Right lung (tissue), 10 donors: ENCODE measurements at places on chromosomes 16 and 17. TPM values are rescaled to one million over a fixed set of nuclear protein-coding genes. Genes with fewer than 3 reads are reported as not detected.

- DNase-seq: no peak
Observed at GRCh38 chr16:78098087-78098486, 1.4 kb upstream of the WWOX start.

The ZPBP2 gene
- not detected for polyA plus RNA-seq

GRCh38 chr17:40936976-40937375 is 470 bp downstream of the KRT23 start:
- no peak for DNase-seq

The CACNG3 gene
- polyA plus RNA-seq: not detected

The SMIM36 gene
- polyA plus RNA-seq: 0.22 TPM
